ENCODE measurements at places on chromosomes 5 and 9. TPM values are rescaled to one million over a fixed set of nuclear protein-coding genes. Genes with fewer than 3 reads are reported as not detected.
A peak's percentile ranks its signal among the peaks of the same experiment; 100 is the strongest.

The ADAMTS6 gene
- total RNA-seq = 3.3 TPM

The PAEP gene
- total RNA-seq = not detected

The PCDHB5 gene
- 22.4 TPM for total RNA-seq

The IL7R gene
- 92.0 TPM for total RNA-seq

The DMRT2 gene
- total RNA-seq = 0.43 TPM

The SLC6A7 gene
- not detected for total RNA-seq

The MAMDC4 gene
- 4.3 TPM for total RNA-seq

The F2RL1 gene
- 8.3 TPM for total RNA-seq

- DNase-seq = no peak
Observed at GRCh38 chr5:66417781-66418180, 178.4 kb upstream of the MAST4 start.

GRCh38 chr5:97142521-97143254 is at the start of gene LIX1:
Gene LIX1, minus strand, starts transcription at chr5:97142611. Its CDS starts 35 bp downstream, at chr5:97142576.
- no peak for DNase-seq

DNA sequence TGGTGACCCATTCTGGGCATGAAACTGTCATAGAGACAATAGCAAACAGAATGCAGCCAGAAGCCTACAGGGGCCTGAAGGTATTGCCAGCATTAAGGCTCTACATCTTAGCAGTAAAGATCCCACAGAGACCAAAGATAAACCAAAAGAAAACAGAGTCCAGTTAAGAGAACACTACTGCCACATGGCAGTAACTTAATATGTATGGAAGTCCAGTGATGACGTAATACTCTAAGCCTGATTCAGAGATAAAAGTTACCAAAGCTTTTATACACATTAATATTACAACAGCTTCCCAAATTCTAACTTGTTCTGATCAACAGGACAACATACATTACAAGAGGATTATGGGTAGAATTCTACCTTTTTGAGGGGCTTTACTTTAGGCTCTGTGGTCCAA is 371.5 kb downstream of the PRELID2 start:
- no peak for DNase-seq

DNA sequence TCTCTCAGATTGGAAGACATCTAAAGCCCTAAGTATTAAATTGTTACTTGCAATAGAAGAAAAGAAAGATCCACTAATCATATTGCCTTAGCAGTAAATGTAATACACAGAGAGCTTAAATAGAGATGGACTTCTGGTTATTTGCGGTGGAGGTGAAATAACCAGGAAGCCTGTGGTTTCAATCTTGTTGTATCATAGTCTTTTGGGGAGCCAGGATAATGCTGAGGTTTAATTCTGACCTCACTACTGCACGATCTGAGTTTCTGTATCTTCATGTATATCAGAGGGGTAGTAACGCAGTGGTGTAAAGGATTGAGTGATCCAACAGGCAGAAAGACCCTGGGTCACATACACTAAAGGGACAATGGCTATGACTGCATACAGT is 71.7 kb downstream of the ANKRD55 start:
- DNase-seq = no peak

DNA sequence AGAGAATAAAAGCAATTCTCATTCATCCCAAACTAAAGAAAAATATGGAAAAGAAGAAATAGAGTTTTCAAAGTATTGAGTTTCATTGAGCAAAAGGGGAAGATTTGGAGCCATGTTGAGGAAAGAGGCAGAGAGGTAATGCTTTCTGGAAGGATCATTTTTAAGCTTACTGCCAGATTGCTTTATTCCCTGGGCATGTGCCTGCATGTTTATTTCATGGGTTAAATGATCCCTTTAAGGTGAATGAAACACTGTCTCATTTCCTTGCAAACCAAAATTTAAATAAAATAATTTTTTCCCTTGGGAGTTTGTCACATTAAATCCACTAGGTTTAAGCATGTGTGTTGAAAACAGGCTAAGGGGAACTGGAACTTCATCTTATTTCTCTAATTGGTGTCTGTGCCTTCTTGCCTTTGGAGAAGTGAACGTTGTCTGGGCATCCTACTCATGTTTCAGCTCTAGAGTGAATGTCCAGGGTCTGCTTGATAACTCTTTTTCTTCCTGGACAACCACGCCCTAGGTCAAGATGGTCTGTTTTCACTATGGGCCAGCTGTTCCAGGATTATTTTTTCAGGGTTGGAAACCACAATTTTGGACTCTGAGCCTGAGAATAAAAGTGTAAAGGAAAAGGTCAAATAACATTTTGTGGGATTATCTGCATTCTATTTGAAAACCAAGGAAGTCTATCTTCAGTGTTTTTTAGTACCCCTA is 114.1 kb upstream of the ELL2 start:
- no peak for DNase-seq

- DNase-seq = no peak
Observed at GRCh38 chr5:139960723-139961383, 82.2 kb downstream of the NRG2 start.

DNA sequence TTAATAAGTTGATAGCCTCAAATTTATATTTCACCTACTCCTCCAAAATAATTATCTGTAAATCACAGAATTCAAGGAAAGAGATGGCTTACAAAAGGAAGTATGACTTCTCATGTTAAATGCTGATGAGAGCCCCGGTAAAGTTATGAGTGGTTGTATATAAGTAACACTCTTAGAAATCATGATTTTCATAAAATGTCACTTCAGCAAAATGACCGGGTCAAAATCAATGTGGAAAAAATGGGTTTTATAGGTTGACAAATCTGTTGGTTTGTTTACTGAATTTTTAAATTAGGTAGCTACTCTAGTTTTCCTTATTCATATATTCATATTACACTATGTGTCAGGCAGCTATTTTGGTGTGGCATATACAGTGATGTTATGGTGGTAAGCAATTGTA is 1131.0 kb downstream of the TAF11L14 start:
- no peak for DNase-seq

DNA sequence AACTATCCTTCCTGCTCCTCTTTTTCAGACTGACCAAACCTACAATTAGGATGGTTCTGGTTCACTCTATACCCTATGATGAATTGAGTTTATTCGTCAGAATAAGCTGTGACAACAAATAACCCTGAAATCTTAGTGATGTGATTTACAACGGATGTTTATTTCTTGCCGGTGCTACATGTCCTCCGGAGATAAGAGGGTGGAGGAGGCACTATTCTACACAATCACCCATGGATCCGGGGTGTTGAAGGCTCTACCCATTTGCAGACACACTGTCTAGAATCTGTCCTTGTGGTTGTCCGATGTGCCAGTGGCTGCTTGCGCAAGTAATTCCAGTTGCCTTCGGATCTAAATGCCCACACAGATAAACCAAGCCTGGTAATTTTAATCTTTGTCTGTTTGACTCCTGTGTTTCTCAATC is 44.7 kb downstream of the CDC14B start:
- no peak for DNase-seq

- DNase-seq = no peak
Observed at GRCh38 chr9:33202018-33202417, 34.9 kb upstream of the B4GALT1 start.

DNA sequence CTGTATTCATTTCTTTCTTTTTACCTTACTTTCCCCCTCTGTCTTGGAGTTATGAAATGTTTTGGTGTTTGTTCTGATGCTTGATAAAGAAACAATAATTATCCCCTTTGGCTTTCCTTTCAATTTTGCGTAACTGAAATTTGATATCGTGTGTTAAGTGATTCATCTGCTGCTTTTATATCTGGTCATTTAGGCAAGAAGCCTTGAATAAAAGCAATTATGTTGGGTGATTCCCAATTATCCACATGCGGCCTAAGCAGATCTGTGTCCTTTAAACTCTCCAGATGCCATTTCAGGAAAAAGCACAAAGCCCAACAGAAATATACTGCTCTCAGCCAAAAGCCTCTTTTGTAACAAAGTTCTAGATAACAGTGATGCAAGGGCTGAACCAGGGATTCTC is 92.8 kb downstream of the TAF11L14 start:
- no peak for DNase-seq

DNA sequence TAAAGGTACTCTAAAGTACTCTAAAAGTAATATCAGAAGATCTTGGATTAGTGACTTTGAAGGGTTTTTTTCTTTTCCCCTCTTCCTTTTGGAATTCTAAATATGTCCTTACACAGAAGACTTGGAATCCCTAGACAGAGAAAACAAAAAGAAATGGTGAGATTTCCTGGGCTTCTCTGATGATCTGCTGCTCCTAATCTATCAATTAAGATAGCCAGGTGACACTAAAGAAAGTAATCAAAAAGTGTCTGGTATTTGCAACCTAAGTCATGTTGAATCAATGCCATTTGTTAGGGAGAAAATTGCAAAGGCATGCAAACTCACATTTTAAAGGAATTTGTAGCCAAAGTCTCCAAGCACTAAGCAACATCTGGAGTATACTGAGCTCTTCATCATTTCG is 29.5 kb upstream of the MYO10 start:
- no peak for DNase-seq

- no peak for DNase-seq
Observed at GRCh38 chr5:116303340-116303739, 218.5 kb downstream of the COMMD10 start.

DNA sequence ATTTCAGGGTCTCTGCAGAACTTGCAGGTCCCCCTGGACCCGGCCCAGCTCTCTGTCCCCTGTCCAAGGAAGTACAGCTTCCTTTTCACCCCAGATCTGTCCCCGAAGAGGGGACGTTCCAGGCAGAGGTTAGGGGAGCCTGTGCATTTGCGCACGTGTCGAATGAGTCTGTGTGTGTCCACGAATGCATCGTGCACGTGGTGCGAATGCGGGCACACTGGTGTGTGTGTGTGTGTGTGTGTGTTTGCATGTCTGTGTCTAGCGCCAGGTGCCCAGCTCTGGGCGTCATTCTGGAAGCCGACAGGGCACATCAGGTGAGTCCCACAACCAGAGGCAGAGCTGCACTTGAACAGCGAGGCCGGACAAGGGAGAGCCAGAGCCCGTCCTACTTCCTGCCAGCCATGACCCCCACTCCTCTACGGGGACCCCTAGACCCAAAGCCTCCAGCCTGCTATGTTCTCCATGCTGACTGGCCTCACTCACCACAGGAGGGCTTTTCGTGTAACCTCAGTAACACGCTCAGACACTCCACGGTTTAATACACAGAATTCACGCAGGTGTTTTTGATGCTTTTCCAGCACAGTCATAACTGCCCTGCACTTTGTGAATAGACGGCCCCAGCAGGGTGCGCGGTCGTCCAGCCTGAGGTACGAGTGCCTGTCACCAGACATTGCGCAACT is 41.3 kb upstream of the CACNA1B start:
- DNase-seq = no peak

GRCh38 chr9:18743971-18744370 is 270.0 kb downstream of the ADAMTSL1 start:
- DNase-seq = no peak

DNA sequence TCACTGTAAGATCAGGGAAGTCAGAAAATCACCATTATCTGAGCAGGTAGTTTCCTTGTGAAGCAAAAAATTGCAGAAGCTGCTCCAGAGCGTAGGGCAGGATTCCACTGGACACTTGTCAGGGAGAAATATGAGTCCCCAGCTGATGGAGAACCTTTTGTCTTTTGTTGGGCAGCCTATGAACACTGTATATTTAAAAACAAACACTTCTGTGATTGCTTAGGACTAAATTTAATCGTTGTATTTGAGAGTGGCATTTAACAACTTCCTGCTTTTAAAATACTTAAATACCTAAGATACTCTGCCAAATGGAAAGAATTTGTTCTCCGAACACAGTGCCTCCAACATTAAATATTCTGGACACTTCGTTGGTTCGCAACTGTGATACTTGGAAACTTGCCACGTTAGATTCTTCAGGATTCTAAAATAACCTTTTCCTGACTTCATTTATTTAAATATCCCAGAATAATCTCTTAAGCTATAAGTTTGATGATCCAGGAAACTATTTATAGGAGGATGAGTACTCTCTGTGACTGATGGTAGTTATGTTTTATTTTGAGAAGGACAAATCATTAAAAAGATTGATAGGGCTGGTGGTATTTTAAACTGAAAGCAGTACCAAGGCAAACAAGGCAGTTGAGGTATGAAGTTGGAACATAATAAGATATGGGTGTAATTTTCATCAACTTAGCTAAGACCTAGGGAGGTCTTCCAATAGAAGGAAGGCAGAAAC is 2.7 kb upstream of the HSPA4 start:
- DNase-seq = no peak

- DNase-seq = no peak
Observed at GRCh38 chr5:131214609-131215227, 44.0 kb downstream of the LYRM7 start.

DNA sequence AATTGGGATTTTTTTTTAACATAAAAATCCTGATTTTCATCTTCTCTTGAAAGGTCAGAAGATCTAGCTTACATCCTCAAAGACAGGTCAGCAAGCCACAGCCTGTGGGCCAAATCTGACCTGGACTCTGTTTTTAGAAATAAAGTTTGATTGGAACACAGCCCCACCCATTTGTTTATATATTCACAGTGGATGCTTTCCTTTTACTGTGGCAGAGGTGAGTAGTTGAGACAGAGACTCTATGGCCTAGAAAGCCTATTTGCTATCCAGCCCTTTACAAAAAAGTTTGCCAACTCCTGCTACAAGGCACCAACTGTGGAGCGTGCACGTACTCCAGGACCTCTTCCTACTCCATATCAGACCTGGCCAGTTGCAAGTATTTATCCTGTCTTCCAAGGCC is 13.4 kb upstream of the CCNJL start:
- DNase-seq = no peak

DNA sequence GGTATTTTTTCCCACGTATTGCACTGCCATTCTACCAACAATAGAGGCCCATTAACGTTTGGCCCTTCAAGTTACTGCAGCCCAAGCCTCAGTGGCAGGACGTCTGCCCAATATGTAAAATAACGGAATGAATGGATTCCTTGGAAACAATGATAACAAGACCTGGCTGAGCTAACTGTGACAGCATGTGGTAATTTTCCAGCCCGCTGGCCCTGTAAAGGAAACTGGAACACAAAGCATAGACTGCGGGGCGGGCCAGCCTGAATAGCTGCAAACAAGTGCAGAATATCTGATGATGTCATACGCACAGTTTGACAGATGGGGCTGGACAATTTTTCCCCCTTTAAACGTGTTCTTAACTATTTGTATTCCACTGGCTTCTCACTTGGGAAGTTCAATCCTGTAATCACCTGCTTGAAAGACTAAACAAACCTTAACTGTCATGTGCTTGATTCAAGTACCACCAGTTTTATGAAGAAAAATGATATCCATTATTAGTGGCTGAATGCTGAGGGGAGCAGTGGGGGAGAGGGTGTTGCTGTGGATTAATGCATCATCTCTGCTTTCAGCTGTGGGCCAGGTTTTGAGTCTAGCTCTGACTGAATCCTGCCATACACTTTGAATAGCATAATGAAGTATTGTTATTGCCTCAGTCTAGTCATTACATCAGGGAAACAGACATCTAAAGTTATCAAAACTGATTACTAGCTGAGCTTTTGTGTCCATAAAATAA is 323.9 kb downstream of the TMEM161B start:
- DNase-seq = no peak

GRCh38 chr5:90802474-90803317 is 244.1 kb downstream of the ADGRV1 start:
- no peak for DNase-seq

GRCh38 chr5:9239071-9239470 is 306.8 kb downstream of the SEMA5A start:
- DNase-seq = no peak

GRCh38 chr5:140041492-140042392 is 1.4 kb downstream of the NRG2 start:
- DNase-seq = peak; percentile 53

GRCh38 chr5:1899201-1899600 is 16.5 kb upstream of the IRX4 start:
- no peak for DNase-seq

- no peak for DNase-seq
Observed at GRCh38 chr9:88418715-88419540, 30.7 kb downstream of the SPIN1 start.

- DNase-seq = no peak
Observed at GRCh38 chr5:178382754-178383164, 150.2 kb upstream of the PHYKPL start.

GRCh38 chr5:123756816-123757215 is 244.8 kb downstream of the CSNK1G3 start:
- DNase-seq = no peak

All from upper lobe of left lung (tissue), 6 donors.